ENCODE measurements at places on chromosomes 4 and X.

DNA sequence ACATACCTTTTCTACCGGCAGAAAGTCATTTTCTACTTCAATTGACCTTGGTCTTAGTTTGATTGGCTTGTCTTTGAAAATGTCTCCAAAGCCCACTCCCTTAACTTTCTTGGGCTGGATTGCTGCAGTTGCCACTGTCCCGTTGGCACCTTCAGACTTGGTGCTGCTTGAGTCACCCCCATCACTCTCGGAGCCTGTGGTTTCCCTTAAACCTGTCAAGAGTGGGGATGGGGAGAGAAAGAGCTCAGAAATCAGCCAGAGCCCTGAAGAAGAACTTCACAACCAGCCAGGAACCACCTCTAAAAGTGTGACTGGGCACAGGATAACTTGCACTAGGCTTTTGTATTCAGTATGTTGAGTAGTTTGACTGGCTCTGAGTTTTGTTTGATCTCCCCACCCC, 168.5 kb upstream of the MAP3K15 start:
- no peak for DNase-seq

- no peak for DNase-seq
Measured at GRCh38 chrX:50202539-50202938, 1.7 kb upstream of the AKAP4 start.

DNA sequence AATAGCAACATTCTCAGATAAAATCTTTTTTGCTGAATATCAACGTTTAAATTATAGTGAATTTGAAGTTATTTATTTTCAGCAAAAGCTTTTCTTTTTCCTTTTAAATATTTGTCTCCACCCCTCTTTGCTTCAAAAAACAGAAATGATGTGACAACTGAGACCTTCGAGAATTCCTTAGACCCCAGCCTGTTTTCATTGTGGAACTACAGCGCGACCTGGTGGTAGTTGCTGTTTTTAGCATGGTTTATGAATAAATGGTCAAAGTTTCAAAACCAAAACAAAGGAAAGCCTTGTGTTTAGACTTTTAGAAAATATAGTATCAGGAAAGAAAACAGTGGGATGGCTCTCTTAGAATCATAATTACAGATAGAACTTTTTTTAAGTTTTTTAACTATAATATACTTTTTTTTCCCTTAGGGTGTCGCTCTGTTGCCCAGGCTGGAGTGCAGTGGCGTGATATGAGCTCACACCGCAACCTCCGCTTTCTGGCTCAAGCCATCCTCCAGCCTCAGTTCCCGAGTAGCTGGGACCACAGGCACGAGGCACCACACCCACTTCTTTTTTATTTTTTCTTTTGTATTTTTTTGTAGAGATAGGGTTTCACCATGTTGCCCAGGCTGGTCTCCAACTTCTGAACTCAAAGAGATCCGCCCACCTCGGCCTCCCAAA, 26.8 kb upstream of the TMEM184C start:
- no peak for DNase-seq

DNA sequence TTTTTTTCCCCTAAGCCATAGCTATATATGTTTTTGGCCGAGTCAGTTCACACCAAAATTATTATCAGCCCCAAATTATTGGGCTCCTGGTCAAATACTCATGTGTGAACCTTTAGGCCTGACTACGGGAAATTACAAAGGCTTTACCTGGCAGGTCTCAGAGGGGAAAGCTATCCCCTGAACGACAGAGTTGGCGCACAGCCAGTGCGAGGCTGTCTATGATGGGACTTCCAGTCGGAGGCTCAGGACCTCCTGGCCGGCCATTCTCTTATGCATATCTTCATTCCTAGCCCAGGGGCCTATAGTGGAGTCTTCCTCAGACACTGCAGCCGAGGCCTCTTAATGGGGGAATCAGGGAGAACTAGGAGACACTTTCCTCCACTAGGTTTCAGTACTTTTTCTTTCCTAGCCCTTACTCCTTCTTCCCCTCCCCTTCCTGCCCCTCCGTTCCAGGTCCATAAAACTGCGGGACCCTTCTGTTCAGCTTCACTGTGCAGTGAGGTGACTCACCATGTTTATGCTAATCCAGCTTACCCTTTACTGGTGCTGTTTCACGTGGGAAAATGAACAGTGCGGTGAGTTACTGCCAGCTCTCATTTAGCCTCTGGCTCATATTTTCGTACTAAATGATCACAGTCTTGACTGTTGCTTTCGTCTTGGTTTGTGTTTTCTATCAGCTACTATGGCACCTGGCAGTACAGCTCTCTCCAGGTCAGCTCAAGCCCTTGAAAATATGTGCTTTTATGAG, 533.9 kb downstream of the FSTL5 start:
- DNase-seq = no peak

Data from GOT3 (cell line).